Pancreas (tissue), 10 donors: ENCODE measurements at places on chromosomes 4 and X. TPM values are rescaled to one million over a fixed set of nuclear protein-coding genes. Genes with fewer than 3 reads are reported as not detected.

GRCh38 chrX:12617241-12617640 is 174.0 kb upstream of the PRPS2 start:
- H3K36me3 ChIP-seq: no peaks in the 10 kb centered on the region
- no peaks in the 10 kb centered on the region for H3K4me1 ChIP-seq
- no peak overlapping the region for H3K4me3 ChIP-seq
- H3K27me3 ChIP-seq: no peaks in the 10 kb centered on the region

Gene ACOX3
- total RNA-seq: 23.5 TPM

Gene SPIN2A
- 0.13 TPM for total RNA-seq

Gene WDR17
- total RNA-seq: 2.5 TPM

Gene CT45A1
- total RNA-seq: not detected

Gene COL4A6
- total RNA-seq: not detected

Gene H2BW2
- not detected for total RNA-seq

DNA sequence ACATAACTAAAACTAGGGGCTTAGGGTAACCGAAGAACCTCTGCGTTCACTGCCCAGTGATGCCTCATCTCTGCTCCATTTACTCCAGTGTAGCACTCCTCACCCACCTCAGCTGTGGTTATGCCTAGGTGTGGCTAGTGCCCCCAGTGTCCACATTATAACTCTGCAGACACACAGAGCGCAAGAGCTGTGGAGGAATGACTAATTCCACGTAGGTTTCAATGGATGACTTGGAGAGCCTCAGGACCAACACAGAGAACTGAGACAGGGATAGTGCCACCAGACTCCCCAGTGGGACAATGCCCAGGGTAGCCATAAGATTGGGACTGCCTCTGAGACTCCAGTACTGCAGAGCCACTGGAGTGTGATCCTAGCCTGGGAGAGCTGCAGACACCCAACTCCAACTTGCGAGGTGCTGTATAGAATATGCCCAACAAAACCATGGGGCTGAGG is 542.4 kb upstream of the DIPK2B start:
- H3K4me1 ChIP-seq: no peaks in the 10 kb centered on the region
- H3K36me3 ChIP-seq: no peaks in the 10 kb centered on the region
- no peak overlapping the region for H3K4me3 ChIP-seq
- no peak for DNase-seq

- no peaks in the 10 kb centered on the region for H3K4me1 ChIP-seq
- no peak overlapping the region for H3K4me3 ChIP-seq
- H3K36me3 ChIP-seq: no peaks in the 10 kb centered on the region
- H3K27me3 ChIP-seq: peaks cover 12% of the 10 kb centered on the region
- DNase-seq: no peak
- H3K27ac ChIP-seq: no peak overlapping the region
These were observed 29.8 kb downstream of the SAGE1 start for GRCh38 chrX:135923353-135923752.

- H3K36me3 ChIP-seq: no peaks in the 10 kb centered on the region
- no peaks in the 10 kb centered on the region for H3K27me3 ChIP-seq
- no peak for DNase-seq
- peak overlapping the region; percentile 50 for H3K4me3 ChIP-seq
- H3K27ac ChIP-seq: peak overlapping the region; percentile 79
These were observed 498 bp downstream of the RBMX start for GRCh38 chrX:136880003-136880451.

Gene UGT2B28
- total RNA-seq: not detected

DNA sequence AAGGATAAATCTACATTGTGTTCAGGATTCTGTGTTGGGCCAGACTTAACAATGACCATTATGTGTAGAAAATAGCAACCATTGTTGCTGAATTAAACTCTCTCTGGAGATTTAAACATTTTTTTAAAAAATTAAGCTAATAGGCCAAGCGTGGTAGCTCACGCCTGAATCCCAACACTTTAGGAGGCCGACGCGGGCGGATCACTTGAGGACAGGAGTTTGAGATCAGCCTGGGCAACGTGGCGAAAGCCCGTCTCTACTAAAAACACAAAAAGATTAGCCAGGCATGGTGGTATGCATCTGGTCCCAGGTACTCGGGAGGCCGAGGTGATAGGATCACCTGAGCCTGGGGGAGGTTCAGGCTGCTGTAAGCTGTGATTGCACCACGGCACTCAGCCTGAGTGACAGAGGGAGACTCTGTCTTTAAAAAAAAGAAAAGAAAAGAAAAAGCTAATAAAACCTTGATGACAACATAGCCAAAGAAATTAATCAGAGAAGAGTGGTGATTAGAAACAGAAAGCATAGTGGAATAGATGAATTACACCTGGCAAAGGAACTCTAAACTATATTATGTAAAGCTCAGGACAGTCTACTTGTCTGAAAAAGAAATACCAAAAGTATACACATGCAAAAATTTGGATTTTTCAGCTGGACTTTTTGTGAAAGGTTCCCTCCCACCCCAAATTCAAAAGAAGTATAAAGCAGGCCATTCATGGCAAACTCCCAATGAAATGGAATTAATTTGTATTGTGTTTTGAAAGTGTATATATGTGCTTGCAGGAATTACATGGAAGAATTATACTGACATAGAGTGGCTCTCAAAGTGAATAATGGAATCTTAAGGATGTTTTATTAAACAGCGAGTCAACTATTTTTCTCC is 21.9 kb downstream of the PLS3 start:
- no peaks in the 10 kb centered on the region for H3K36me3 ChIP-seq
- no peak overlapping the region for H3K4me3 ChIP-seq
- H3K4me1 ChIP-seq: peaks cover 13% of the 10 kb centered on the region
- no peak for DNase-seq

Gene AKAP4
- not detected for total RNA-seq

Gene FREM3
- not detected for total RNA-seq

- no peak overlapping the region for H3K4me3 ChIP-seq
- H3K36me3 ChIP-seq: no peaks in the 10 kb centered on the region
- H3K27me3 ChIP-seq: no peaks in the 10 kb centered on the region
These were observed 97.2 kb downstream of the CPZ start for GRCh38 chr4:8689741-8690140.

DNA sequence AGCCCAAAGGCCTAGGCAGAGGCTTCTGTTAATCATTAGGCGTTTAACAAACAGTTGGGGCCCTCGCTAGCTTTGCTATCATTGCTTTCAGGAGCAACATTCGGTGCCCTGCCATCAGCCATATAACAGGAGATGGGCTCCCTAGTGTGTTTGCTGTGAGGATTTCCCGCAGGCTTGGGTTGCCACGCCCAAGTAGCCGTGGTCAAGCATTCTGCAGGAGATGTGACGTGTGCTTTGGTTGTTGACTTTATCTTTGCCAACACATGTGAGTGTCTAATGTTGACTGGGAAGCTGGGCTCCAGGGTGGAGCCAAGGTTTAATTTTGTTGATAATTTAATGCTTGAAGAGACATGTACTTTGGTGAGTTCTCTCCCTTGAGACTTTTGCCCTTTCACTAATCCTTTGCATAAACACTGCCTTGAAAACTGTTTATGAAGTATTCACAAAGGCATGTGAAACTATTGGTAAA is 184.6 kb upstream of the KIT start:
- no peak overlapping the region for H3K4me3 ChIP-seq
- no peaks in the 10 kb centered on the region for H3K4me1 ChIP-seq
- H3K27ac ChIP-seq: no peak overlapping the region
- DNase-seq: no peak
- H3K27me3 ChIP-seq: no peaks in the 10 kb centered on the region

GRCh38 chr4:71867598-71867997 is 83.7 kb upstream of the GC start:
- no peaks in the 10 kb centered on the region for H3K36me3 ChIP-seq
- no peak for DNase-seq
- no peaks in the 10 kb centered on the region for H3K27me3 ChIP-seq
- H3K27ac ChIP-seq: no peak overlapping the region
- no peaks in the 10 kb centered on the region for H3K4me1 ChIP-seq

DNA sequence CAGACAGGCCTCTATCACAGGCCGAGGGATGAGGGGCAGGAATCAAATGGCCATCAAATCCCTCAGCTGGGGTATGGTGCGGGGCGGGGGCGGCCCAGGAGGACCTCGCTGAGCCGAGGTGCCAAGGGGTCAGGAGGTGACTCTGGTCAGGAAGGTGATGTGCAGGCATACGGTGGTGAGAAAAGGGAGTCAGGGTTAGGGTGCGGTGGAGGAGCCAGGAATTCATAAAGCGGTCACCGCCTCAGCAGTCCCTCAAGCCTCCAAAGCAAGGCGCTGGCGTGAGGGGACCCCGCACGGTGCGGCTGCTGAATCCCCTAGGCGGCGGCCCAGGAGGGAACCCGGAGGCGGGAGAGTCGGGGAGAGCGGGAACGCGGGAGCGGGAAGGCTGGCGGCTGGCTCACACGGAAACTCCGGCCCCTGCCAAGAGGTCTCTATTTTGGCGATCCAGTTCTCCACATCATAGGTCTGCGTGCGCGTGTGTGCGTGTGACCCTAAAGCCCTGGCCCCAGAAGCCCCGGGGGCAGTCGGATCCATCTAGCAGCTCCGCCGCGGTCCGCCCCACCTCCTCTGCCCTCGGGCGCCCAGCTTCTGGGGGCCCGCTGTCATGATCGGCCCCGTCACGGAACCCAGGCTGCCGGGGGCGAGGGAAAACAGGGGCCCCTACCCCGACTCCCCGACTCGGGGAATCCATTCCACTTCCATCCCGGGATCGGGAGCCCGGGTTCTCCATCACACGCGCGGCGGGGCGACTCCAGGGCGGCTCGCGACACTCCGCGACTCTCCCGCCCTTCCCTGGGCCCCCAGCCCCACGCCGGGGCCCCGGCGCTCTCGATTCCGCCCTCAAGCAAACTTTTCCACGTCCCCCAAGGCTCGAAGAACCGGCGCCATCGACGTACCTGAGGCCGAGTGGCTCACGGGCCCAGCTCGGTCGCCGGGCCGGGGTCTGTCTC is 593 bp downstream of the ELF4 start:
- H3K4me1 ChIP-seq: no peaks in the 10 kb centered on the region
- H3K27ac ChIP-seq: peak overlapping the region; percentile 54
- peak overlapping the region; percentile 23 for H3K4me3 ChIP-seq
- H3K36me3 ChIP-seq: no peaks in the 10 kb centered on the region
- no peak for DNase-seq
- no peaks in the 10 kb centered on the region for H3K27me3 ChIP-seq

Gene GJB1
- 53.8 TPM for total RNA-seq

DNA sequence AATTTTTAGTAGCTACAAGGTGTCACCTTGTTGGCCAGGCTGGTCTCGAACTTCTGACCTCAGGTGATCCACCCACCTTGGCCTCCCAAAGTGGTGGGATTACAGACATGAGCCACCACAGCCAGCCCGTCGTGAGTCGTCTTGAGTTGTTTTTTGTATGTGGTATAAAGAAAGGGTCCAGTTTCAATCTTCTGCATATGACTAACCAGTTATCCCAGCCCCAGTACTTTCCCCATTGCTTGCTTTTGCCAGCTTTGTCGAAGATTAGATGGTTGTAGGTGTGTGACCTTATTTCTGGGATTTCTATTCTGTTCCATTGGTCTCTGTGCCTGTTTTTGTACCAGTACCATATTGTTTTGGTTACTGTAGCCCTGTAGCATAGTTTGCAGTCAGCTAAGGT is 105.9 kb downstream of the OR13H1 start:
- H3K4me3 ChIP-seq: no peak overlapping the region
- no peaks in the 10 kb centered on the region for H3K4me1 ChIP-seq
- H3K36me3 ChIP-seq: no peaks in the 10 kb centered on the region
- DNase-seq: no peak
- H3K27ac ChIP-seq: no peak overlapping the region

DNA sequence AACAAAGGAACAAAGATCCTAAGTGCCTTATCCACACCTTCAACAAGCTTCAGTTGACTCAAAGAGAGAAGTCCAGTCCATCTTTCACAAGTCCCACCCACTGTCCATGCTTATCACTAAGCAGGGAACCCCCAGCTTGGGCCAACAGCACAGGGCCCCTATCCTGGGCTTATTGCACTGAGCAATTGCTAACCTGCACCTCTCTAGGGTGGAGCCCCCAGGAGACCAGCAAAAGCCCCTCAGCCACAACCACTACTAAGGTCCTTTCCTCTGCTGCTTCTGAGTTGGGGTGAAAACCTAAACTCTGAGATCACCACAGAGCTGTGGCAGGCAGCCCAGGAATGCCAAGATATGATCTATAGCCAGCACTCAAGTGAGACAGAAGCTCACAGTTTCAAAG is 96.7 kb upstream of the PBDC1 start:
- H3K36me3 ChIP-seq: no peaks in the 10 kb centered on the region
- H3K27me3 ChIP-seq: no peaks in the 10 kb centered on the region
- DNase-seq: no peak
- no peak overlapping the region for H3K4me3 ChIP-seq

Gene SAT1
- total RNA-seq: 80.1 TPM
